ENCODE measurements at places on chromosomes 2 and 18.

DNA sequence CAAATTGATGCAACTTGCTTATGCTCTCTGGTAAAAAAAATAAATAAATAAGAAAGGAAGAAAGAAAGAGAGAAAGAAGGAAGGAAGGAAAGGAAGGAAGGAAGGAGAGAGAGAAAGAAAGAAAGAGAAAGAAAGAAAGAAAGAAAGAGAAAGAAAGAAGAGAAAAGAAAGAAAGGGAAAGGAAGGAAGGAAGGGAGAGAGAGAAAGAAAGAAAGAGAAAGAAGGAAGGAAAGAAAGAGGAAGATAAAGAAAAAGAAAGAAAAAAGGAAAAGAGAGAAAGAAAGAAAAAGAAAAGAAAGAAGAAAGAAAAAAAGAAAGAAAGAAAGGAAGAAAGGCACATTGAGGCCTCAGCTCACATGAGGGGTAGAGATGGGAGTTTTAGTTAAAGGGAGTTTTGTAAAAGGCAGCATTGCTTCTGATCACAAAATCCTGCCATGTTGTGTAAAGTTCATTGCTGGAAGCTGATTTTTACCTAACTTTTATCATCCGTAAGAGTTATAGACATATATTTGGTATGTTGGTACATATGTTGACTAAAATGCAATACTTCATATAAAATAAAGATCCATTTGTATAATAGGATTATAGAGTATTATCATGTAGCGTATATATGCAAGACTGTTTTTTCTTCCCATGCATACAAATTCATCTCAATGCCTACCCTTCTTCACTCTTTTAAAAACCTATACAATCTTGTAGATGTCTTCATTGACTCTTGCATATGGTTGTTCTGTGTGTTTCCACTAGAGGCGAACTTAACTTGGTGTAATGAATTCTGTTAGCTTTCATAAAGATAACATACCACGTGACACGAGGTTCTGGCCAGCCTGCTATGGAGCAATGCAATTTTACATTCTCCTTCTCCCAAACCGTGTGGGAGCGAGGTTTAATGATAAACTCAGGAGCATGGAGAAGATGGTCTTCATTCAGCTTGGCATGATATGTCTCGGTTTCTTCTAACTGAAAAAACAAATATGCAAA, 32.8 kb downstream of the MYOM1 start:
- DNase-seq = no peak

- no peak for DNase-seq
These were observed 57.2 kb downstream of the HS6ST1 start for GRCh38 chr2:128261245-128262128.

DNA sequence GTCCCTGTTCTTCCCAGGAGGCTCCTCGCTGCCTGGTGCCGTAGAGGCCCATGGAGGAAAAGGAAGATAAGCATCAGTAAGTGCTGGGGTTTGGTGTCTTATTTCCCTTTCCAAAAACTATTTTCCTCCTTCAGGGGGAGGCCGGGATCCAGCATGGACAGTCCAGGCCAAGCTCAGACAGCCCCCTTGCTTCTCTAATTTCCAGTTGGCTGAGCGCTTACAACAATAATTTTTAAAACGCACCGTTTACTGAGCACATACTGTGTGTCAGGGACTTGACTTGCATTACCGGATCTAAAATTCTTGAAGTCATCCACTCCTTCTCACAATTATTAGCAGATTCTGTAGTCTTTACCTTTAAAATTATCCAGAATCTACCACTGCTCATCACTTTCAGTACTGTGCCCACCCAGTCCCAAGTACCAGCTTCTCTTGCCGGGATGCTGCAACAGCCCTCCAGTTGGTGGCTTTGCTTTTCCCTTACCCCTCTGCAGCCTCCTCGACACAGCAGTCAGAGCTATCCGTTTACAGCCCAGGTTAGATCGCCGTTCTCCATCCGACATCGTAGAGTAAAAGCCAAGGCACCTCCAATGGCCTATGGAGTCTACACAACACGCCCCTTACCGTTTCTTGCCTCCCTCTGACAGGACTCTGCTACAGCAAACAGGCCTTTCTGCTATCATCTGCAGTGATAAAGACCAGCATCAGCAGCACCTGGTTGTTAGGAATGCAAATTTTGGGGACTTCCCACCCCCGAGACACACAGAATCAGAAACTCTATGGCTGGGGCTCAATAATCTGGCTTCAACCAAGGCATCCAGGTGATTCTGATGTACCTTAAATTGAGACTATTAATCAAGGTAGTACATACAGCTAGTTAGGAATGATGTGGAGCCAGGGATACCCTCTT, 75.2 kb upstream of the TSPYL6 start:
- DNase-seq = no peak

DNA sequence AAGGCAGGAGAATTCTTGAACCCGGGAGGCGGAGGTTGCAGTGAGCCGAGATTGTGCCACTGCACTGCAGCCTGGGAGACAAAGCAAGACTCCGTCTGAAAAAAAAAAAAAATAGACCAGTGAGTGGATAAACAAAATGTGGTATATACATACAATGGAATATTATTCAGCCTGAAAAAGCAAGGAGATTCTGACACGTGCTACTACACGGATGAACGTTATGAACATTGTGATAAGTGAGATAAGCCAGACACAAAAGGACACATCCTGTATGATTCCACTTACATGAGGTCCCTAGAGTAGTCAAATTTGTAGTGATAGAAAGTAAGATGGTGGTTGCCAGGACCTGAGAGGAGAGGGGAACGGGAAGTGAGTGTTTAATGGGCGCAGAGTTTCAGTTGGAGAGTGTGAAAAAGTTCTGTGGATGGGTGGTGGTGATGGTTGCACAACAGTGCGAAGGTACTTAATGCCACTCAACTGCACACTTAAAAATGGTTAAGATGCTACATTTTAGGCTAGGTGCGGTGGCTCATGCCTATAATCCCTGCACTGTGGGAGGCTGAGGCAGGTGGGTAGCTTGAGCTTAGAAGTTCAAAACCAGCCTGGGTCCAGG, 38.3 kb downstream of the NIFK start:
- no peak for DNase-seq

GRCh38 chr18:78652001-78652545, 327.5 kb upstream of the SALL3 start:
- DNase-seq = no peak

GRCh38 chr2:127932199-127932876, 46.6 kb upstream of the AMMECR1L start:
- no peak for DNase-seq

GRCh38 chr2:148607566-148607965, 37.0 kb upstream of the EPC2 start:
- no peak for DNase-seq

- DNase-seq = no peak
These were observed 98.6 kb downstream of the IRS1 start for GRCh38 chr2:226701052-226701451.

GRCh38 chr2:26575836-26576564, 65.2 kb downstream of the CIB4 start:
- no peak for DNase-seq

DNA sequence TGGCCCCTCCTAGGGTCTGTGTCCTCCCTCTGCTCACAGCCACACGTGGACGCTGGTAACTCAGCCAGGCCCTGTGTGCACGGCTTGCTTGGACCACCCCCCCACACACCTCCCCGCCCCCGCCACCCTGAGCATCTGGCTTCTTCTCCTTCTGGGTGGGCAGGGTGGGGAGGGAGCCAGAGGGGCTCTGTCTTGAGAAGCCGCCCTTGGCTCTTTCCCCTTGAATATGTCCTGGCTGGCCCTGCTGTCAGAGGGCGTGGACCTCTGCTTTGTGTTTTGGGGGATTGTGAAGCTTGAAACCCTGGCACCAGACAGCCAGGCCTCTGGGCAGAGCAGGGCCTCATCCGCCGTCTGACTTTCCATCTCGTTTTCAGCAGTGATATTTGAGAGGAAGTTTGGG, 72.1 kb downstream of the GLI2 start:
- no peak for DNase-seq

GRCh38 chr2:27501042-27501441, 4.4 kb downstream of the GCKR start:
- DNase-seq = no peak

GRCh38 chr18:47716632-47717185, 213.8 kb downstream of the SMAD2 start:
- DNase-seq = no peak

DNA sequence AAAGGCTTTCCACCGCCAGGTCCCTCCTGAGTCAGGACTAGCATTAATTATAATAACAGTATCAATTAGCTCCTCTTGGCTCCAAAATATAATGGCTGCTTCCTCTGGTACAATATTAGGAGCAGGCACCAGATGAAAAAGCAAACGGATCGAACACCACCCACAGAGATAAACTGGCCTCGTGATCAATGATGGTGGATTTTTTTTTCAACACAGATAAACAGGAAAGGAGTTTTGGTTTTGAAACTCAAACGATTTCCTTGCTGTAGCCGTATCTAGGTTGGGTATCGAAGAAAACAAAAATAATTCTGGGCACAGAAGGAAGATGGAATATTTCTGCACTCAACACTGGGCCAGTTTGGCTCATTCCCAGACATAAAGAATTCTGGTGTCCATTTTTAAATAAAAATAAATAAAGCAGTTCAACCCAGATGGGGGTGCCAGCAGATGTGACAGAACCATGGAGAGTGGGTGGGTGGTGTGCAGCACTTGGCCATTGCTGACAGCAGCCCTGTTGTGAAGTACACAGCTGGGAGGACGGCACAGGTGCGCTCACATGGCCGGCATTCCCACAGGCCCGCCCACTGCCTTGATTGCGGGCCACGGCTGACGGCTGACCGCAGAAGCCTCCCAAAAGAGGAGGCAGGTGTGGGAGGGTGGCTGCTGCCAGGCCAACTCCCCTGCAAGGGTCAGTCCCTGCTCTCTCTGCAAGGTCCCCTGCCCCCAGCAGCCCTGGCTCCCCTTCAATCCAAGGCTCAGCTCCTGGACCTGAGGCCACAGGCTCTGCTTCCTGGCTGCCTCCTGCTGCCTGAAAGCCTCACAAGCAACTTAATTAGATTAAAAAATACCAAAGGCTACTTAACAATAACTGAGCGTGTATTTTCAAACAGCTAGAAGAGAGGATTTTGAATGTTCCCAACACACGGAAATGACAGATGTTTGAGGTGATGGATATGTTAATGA, 351.9 kb upstream of the ID2 start:
- no peak for DNase-seq

GRCh38 chr2:134234535-134234934, 19.3 kb upstream of the MGAT5 start:
- DNase-seq = no peak

GRCh38 chr2:159010963-159011362, 42.5 kb downstream of the TANC1 start:
- no peak for DNase-seq

- no peak for DNase-seq
These were observed 360.5 kb upstream of the PIK3C3 start for GRCh38 chr18:41594582-41594981.

DNA sequence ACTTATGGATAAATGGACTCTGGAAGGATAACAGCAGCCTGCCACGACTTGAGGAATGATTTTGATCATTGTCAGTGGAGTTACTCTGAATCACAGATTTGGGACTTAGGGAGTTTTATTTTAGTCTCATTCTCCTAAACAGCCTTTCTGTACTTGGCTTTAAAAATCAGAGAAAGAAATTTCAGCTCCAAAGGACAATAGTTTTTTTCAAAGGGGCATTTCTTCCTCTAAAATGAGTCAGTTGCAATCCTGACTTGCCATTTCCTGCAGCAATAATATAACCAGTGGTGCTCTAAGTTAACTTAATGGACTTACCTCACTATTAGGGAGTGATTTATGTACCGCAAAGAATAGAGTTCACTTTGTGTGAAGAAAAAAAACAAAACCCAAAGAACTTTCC, 35.1 kb upstream of the MTX2 start:
- DNase-seq = no peak

- no peak for DNase-seq
These were observed 318.8 kb upstream of the TMEFF2 start for GRCh38 chr2:192513575-192513974.

DNA sequence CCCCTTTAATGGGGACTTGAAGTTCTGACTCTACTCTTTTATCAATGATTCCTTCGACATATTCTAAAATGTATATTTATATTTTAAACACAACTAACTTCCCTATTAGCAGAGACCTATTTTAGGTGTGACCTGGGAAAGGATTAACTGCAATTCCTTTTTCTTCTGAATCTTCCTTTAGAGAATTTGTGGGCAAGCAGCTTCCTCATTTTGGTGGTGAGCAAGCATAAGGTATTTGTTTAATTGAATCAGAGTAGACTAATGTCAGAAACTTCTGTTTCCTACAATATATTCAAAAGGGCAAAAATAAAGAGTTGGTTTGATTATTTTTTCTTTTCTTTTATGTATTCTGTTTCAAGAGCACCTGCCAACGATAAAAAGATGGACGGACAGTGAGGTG, 237.0 kb downstream of the IKZF2 start:
- no peak for DNase-seq

DNA sequence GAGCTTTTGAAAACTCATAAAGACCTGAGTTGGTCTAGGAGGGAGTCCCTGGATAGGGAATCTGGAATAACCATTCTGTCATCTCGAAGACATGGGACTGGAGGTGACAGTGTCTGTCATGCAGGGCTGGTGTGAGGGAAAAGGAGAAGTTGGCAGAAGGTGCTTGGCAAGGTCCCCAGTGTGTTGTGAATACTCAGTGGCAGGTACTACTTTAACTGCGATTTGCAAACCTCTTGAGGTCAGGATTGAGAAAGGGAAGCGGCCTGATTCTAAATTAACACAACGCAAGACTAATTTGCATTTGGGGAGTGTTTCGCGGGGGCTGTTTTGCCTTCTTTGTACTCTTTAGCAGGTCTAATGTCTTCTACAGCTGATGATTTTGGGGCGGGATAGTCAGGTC, 77.0 kb upstream of the TMEM200C start:
- no peak for DNase-seq

- no peak for DNase-seq
These were observed 78.3 kb downstream of the VWC2L start for GRCh38 chr2:214489181-214489580.

DNA sequence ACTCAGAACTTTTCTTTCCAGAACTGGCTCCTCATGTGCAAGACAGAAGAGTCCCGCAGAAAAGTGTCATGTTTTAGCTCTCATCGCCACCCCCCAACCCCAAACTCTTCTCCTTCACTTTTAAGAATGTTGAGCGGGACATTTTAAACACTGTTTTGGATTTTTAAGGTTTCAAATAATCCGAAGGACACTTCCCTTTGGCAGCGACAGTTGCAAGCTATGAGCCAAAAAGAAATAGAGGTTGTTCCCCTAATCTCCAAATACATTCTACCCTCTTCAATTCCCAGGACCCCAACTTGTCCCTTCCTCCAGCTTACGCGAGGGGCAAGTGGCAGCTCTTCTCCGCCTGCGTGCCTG, 678 bp upstream of the UBE2E3 start:
- no peak for DNase-seq

GRCh38 chr18:48866028-48866733, 84.6 kb downstream of the SMAD7 start:
- DNase-seq = no peak
